Neural progenitor cell (in vitro differentiated cells): ENCODE measurements at places on chromosomes 16 and 17.

DNA sequence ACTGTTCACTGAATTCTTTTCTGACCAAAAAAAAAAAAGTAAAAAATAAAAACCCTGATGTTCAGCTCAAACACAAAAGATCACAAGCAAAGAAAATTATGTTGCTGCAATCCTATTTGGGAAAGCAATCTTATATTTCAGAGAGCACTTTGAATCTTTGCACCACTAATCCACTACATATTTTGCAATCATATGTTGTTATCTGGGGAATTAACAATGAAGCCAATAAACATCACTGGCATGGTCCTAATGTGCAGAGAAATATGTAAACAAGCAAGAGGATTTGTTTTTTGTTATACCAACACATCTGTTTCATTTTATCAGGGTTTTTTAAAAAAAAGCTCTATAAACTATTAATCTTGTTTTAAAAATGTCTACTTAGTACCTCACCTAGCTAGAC lies 84.1 kb downstream of the TOX3 start:
- DNase-seq = no peak

DNA sequence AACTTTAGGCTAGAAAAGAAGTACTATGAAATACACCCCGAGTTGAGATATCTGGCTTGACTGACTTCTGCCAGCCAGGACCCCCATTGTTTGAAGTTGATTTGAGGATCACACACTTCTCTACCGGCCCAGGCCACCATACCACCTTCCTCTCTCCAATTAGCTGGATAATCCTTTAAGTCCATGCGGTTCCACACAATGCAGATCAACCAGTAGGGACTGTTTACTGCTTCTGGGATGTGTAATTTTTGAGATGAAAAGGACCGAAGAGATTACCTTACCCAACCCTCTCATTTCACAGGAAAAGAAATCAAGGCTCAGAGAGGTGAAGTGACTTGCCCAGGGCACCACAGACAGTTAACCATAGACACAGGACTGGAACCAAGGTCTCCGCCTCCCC lies 20.5 kb downstream of the ERN1 start:
- peak; percentile 63 for DNase-seq

DNA sequence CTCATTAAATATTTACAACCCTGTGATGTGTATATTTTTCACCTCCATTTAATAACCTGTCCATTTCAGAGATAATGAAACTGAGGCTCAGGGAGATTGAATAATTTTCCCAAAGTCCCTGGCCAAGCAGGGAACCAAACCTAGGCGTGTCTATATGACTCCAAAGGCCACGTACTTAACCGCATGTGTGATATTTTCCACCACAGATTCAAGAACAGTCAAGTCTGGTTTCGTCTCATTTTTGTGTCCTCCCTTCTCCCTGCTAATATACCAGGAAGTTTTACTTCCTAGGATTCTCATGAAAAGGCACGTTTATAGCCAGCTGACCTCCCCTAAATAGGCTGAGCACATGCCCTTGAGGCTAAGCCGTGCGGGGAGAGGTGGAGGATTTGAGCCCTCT lies 15.3 kb downstream of the WFIKKN2 start:
- DNase-seq = no peak

GRCh38 chr17:2386400-2387085 lies 14.3 kb downstream of the MNT start:
- DNase-seq = no peak

DNA sequence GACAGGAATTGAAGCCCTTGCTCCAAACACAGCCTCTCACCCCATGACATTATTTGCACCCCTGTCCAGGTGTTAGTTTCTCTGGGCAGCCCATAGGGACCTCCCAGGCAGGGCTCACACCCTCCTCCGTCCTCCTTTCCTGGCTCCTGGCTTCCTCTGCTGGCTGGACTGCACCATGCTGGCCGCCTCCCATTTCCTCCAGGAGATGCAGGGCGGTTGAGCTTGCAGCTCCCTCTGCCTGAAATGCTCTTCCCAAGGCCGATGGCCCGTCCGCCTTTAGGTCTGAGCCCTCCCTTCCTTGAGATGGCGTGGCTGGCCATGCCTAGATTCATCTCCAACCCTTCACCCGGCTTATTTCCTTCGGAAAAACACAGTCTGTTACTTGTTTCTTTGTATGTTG lies 334.8 kb downstream of the SNX29 start:
- DNase-seq = peak; percentile 34

- DNase-seq = no peak
Observed at GRCh38 chr16:3595110-3595486, 16.3 kb downstream of the SLX4 start.

DNA sequence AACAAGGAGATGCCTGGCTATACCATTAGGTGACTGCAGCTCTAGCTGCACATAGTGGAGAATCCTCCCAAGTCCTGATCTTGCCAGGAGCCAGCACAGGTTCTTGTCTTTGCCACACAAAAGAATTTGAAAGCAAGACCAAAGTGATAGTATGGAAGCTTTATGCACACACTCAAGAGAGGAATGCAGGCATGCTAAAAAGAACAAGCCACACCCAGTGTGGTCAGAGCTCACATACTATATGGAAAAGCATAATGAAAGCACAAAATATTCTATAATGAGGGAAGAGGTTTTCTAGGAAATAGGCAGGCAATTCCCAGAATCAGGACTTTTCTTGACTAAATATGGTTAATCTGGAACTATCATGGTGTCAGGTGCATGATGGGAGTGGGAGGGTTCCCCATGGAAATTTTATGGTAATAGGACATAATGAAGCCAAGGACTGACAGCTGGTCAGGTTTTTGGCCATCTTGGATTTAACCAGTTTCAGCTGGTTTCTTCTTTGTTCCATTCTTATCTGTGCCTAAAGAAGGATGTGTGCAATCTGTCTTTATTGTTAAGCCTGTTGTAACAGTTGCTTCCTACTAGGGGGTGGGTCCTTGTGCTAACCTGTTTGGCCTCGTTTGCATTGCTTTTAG lies 171.6 kb downstream of the ZNF18 start:
- DNase-seq = no peak

DNA sequence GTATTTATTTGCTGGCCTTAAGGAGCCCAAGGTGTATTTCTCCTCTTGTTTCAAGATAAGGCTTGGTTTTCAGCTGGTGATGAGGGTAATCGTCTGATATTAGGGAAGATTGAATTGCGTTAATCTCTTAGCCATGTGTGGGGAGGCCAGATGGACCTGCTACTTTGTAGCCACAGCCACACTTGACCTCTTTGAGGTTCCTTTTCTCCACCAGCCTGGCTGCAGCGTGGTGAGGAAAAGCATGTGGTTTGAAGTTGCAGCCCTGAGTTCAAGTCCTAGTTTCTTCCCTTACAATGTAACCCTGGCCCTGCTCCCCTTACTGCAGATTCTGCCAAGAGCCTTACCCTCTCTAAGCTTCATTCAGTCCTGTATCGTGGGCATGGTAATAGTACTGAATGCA lies 3.1 kb downstream of the MINK1 start:
- DNase-seq = no peak

GRCh38 chr17:65243838-65244625 lies 106.9 kb downstream of the RGS9 start:
- DNase-seq = peak; percentile 78

DNA sequence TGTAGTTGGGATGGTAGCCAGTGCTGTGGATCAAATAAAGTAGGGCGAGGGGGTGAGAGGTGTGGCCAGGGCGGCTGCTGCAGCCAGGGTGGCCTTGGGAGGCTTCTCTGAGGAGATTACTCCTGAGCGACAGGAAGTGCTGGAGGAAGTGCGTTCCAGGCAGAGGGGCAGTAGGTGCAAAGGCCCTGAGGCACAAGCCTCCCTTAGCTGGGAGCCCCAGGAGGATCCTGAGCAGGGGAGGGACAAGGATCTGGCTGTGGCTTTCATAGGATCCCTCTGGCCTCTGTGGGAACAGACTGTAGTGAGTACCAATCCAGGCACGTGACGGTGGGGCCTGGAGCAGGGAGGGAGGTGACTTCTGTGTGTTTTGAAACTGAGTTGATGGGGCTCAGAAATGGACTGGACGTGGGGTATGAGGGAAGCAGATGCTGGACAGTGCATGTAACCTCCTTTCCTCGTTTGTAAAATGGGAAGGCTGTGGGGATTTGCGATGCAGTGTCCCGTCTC lies 2.8 kb downstream of the LLGL1 start:
- no peak for DNase-seq

DNA sequence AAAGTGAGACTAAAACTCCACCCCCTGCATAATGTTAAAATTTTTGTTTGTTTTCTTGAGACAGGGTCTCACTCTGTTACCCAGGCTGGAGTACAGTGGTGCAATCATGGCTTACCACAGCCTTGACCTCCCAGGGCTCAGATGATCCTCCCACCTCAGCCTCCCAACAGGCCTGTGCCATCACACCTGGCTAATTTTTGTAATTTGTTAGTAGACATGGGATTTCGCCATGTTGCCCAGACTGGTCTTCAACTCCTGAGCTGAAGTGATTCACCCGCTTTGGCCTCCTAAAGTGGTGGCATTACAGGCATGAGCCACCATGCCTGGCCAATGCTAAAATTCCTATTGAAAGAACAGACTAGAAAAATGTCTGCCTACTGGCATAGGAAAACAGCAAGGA lies 103.8 kb downstream of the TRIM37 start:
- no peak for DNase-seq

- DNase-seq = peak; percentile 69
Observed at GRCh38 chr17:79109584-79109983, 35.0 kb downstream of the ENGASE start.

GRCh38 chr16:19875900-19876299 lies 8.7 kb downstream of the GPRC5B start:
- DNase-seq = peak; percentile 63

GRCh38 chr17:62827746-62828485 lies 19.8 kb upstream of the MARCHF10 start:
- DNase-seq = peak; percentile 21

DNA sequence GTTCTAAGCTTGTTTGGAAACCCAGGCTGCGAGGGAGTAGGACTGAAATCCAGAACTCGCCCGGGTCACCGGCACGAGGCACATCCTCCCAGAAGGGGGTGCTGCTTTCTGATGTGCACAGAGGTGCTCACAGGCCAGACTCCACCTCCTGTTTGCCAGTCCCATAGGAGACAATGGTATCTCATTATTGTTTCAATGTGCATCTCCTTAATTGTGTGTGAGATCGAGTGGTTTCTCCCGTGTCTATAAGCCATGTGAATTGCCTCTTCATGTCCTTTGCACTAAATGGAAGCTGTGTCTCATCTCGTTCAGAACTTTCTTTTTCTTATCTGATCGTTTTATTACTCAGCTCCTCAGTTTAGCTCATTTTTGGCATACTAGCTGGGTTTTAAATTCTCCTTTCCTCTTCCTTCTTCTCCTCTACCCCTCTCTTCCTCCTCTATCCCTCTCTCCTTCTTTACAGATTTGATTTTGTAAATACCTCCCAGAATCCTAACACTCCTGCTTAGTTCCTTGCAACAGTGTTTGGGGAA lies 32.1 kb upstream of the PRKCB start:
- DNase-seq = peak; percentile 81

- DNase-seq = no peak
Observed at GRCh38 chr17:56744721-56745120, 89.0 kb downstream of the C17orf67 start.

DNA sequence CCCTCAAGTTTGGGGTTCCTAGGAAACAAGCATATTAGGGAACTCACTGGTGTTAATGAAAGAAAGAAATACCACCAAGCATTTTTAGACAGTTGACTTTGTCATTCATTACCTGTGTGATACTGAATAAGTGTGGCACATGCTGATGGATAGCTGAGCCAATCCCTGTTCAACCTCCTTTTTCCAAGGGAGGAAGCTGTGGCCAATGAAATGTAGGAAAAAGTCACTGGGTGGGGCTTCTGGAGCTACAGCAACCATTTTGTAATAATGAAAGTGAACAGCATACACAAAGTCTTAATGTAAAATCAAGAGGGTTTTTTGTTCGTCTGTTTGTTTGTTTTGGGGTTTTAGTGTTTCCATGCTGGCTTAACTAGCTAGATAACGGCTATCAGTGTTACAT lies 254.3 kb upstream of the SALL1 start:
- no peak for DNase-seq

GRCh38 chr16:83685615-83686165 lies 122.1 kb upstream of the HSBP1 start:
- no peak for DNase-seq

GRCh38 chr17:48618256-48618896 lies 3.3 kb upstream of the HOXB8 start:
- DNase-seq = peak; percentile 93

- no peak for DNase-seq
Observed at GRCh38 chr16:79229361-79229760, 371.2 kb downstream of the MAF start.

GRCh38 chr16:56591377-56592060 lies 2.2 kb downstream of the MT3 start:
- no peak for DNase-seq

DNA sequence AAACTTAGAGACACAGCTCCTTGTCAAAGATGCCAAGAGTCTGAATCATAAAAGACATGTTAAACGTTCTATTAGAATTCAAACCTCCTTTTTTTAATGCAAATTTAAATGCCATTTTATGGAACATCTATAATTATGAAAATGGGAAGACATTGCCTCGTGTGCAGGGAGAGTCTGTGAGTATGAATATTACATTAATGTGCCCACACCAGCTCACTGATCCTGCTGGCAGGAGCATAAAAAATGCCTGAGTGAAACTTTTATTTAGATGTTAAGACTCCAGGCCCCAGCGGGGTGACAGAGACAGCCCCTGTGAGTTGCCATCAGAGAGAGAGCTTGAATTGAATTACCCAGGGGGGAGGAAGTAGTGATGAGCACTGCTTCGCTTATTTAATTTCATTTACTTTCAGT lies 84.8 kb downstream of the SNX11 start:
- DNase-seq = no peak

DNA sequence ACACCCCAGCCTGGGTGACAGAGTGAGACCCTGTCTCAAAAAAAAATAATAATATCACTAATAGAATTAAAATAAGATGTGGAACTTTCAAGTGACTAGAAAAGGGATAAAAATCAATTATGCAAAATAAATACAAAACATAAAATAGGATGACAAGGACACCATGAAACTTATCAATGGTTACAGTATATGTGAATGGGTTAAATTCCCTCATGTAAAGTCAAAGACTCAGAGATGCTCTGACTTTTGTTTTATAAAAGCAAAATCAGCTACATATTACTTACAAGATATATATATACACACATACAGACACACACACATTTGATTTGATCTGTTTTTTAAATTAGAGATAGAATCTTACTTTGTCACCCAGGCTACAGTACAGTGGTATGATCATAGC lies 33.5 kb upstream of the SCNN1B start:
- DNase-seq = no peak
